ENCODE measurements at places on chromosomes 2 and 18.
A peak's percentile ranks its signal among the peaks of the same experiment; 100 is the strongest.

DNA sequence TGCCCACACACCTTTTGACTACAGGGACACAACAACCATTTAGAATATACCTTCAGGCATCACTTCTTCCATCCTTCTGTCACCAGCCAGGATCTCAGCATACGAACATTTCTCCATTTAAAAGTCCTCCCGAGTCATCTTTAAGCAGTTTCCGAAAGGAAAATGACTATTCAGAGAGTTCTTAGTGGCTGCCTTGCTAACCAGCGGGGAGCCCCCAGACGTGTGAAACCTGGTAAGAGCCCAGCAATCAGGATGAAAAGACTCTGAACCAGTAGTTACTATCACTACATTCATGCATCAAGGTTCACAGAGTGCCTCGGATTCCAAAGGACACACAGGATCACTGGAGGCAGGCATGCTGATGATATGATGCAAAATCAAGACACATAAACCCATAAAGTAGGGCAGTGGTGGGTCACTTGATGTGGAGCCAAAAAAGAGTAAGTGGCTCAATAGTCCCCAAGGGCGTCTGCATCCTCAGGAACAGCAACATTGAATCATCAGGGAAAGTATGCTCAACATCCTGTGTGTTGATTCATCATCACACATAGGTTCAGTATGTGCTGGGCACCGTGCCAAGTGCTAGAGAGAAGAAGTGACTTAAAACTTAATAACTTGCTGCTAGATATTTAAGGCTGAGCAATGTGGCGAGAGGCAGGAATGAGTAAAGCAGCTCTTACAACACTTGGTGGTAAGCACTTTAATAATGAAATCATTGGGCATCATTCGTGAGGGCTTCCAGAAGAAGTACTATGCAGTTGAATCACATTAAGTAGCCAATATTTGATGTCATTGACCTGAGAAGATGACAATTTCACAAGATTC lies 4.4 kb downstream of the CCL20 start:
- DNase-seq, result peak; percentile 98

GRCh38 chr18:54192900-54193299 lies 31.6 kb downstream of the MBD2 start:
- DNase-seq, result no peak

GRCh38 chr2:233053928-233054784 lies 6.0 kb upstream of the INPP5D start:
- DNase-seq, result peak; percentile 70

GRCh38 chr18:56173542-56174220 lies 464.7 kb downstream of the TXNL1 start:
- no peak for DNase-seq

- no peak for DNase-seq
Observed at GRCh38 chr2:11242542-11243174, 87.4 kb downstream of the SLC66A3 start.

DNA sequence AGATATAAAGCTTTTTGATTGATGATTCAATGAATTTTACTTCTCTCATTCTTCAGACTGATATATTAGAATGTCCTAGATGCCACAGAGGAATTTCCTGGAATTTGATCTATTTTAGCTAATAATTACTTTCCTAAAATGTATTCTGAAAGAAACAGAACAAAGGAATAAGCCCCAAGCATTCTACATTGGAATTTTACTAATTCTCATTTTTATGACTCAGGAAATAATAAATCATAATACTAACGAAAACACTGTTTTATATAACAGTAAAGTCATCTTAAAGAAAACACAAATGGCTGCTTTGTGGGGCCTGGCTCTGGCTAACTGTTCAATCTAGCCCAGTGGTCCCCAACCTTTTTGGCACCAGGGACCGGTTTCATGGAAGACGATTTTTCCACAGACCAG lies 68.6 kb upstream of the LPIN2 start:
- DNase-seq, result no peak

- peak; percentile 24 for DNase-seq
Observed at GRCh38 chr2:101307503-101307902, 998 bp downstream of the RNF149 start.

GRCh38 chr18:62450546-62451410 lies 72.0 kb upstream of the ZCCHC2 start:
- DNase-seq, result peak; percentile 93

GRCh38 chr18:25979369-25980040 lies 110.9 kb downstream of the SS18 start:
- no peak for DNase-seq

- no peak for DNase-seq
Observed at GRCh38 chr2:191839918-191840804, 6.7 kb downstream of the CAVIN2 start.

DNA sequence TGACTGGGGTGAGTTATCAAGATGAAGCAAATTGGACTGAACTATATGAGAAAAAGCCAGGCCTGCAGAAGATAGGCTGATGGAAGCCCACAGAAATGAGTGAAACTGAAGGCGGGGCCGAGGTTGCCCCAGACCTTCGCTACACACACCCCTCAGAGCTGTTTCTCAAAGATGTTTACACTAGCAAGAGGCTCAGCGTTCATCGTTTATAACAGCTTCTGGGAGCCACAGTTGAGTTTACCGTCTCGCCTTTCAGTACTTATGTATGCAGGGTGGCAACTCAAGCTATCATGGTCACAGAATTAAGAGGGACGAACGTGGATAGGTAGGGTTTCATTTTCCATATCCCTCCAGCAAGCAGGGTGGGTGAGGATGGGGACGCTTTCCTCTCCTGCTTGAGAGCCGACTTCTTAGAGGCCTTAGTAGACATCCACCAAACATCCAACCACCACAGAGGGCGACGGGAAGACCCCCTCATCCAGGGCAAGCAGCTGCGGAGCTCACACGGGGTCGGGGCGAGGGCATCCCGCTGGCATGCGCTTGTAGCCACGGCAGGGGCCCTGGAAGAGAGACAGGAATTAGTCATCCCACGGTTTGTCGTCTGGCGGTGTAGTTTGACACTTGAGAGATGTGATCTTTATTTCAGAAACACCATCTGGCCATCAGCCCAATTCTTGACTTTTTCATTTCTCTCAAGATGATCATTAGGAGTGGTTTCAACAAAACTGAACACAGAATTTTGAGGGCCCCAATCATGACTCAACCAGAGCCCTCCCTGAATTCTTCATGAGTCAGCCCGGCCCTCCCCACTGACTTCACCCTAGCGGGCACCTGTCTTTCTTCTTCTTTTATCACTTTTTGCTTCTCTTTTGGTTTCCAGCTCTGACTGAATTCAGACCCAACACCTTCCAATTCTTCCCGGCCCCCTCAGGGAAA lies 109.1 kb upstream of the CTDP1 start:
- DNase-seq, result peak; percentile 83

DNA sequence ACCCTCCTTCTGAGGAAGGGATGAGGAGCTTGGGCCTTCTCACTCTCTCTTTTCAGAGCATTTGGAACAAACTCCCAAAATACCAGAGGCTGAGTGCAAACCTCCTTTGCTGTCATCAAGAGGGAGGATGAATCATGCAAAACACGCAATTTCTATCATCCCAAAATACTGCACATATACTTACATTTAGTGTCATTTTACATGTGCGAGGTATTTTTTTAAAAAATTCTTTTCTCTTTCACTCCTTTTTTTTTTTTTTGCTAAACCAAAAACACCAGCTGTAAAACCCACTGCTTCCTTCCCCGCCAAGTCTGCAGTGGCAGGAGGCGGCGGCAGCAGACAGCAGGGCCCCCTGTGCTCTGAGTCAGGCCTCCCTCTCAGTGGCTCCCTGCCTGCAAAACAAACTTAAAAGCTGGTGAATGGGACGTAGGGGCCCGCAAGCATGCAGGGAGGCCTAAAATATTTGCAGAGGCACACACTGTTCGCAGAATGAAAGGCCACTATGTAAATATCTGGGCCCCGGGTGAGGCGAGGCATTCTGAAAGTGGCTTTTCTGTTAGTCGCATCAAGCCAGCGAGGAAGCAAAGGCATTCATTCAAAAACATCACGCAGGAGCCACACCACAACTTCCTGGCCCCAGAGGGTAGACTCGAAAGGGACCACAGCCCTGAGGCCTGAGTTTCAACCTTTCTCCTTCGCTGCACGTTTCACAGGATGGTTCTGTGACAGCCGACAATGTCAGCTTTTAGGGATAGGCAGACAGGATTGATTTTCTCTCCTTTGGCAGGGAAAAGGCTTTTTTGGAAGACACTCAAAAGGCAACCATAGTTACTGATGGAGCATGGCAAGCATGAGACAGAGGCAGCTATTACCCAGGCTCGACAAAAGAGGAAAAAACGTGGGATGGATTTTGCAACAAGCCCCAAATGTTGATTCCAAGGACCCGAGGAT lies 73.4 kb downstream of the ACTR2 start:
- DNase-seq, result peak; percentile 84

- DNase-seq, result no peak
Observed at GRCh38 chr2:187995556-187995955, 296.1 kb upstream of the GULP1 start.

DNA sequence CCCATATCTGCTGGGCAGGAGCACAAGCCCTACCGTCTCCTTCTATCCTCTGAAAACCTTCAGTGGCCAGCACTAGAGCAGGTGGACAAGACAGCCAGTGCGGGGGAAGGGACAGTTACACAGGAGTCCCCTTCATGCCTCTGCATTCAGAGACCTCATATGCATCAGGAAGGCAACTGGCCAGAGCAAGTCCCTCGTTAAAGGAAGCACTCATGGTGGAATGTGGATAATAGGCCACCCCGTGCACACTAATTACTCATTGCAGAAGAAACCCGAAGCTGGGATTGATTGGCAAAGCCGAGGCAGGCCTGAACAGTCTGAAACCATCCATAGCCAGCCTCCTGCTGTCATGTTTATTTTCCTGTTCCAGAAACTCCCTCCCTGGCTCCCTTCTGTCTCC lies 11.2 kb downstream of the KIAA2012 start:
- DNase-seq, result no peak

DNA sequence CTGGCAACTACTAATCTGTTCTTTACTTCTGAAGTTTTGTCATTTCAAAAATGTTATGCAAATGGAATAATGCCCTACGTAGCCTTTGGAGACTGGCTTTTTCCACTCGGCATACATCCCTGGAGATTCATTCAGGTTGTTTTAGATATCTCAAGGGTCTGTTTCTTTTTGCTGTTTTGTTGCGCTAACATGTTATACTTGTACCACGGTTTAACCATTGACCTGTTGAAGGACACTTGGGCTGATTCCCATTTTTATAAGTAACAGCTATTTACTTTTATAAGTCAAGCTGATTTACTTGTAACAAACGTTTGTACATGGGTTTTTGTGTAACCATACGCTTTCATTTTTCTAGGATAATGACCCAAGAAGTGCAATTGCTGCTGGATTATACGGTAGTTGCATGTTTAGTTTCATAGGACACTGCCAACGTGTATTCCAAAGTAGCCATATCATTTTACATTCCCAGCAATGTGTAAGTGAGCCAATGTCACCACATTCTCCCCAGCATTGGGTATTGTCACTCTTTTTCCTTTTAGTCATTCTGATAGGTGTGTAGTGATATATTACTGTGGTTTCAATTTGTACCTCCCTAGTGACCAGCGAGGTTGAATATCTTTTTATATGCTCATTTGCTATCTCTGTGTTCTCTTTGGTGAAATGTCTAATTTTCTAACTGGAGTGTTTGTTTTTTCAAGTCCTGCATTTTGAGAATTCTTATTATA lies 36.5 kb upstream of the STAT4 start:
- DNase-seq, result no peak

DNA sequence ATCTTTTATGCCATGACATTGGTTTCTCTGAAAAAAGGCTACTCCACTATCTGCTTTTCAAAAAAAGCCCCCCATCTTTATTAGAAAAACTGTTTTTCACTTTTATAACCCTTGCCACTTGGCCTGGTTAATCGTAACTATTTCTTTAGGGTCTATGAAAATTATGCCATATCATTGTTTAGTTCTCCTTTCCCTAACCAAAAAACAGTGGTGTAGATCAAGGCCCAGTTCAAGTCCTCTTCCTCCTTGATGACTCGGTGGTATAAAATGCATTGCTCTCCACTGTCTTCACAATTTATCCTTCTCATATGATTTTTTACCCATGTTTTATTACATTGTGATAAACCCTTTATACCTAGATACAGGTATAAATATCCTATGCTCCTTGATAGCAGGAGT lies 205.5 kb downstream of the ZNF521 start:
- DNase-seq, result no peak

DNA sequence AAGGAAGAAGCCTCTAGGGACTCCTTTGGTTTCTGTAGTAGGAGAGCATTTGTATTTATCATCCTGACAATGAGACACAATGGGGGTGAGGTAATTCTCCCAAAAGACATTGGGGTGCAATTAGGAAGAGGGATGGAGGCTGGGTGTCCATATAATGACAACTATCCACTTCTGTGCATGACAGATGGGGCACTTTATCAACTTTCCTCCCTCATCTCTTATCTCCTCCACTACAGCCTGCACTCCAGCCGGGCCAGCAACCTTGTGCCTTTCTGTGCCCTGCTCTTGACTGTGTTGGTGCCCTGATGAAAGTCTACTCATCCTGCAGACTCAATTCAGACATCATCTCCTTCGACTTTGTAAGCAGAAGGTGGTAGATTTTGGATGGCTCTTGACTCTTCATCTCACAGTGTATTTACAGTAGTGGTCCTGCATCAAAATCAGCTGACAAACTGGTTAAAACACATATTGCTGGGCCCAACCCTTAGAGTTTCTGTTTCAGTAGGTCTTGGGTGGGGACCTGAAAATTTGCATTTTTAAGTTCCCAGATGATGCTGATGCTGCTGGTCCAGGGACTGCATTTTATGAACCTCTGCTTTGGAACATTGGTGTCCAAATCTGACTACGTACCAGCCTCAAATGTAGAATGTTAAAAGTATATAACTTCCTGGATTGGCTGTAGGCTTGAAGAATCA lies 40.8 kb upstream of the CFAP36 start:
- no peak for DNase-seq

DNA sequence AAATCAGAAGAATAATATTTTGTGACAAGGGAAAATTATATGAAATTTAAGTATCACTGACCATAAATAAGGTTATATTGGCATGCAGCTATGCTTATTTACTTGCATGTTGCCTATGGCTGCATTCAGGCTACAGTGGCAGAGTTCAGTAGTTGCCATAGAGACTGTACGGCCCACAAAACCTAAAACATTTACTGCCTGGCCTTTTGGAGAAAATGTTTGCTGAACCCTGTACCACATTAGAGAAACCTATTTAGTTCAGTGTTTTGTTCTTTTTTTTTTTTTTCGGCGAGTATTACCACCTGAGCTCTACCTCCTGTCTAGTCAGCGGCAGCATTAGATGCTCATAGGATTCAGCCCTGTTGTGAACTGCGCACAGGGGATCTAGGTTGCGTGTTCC lies 163.7 kb downstream of the MCFD2 start:
- DNase-seq, result no peak

- DNase-seq, result no peak
Observed at GRCh38 chr2:113776949-113777348, 20.5 kb upstream of the SLC35F5 start.

DNA sequence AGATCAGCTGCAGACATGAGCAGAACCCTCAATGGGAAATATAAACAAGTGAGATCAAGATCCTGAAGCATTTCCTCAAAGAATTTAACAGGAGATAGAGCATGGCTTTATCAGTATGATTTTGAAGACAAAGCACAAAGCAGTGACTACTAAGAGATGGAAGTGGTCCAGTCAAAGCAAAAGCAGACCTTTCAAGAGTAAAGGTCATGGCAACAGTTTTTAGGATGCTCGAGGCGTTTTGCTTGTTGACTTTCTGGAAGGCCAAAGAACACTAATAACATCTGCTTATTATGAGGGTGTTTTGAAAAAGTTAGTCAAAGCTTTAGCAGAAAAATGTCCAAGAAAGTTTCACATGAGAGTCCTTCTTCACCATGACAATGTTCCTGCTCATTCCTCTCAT lies 128.5 kb downstream of the KCNE4 start:
- no peak for DNase-seq

- DNase-seq, result peak; percentile 56
Observed at GRCh38 chr18:63141778-63142176, 177.8 kb downstream of the BCL2 start.

GRCh38 chr2:106096299-106097037 lies 97.6 kb downstream of the UXS1 start:
- DNase-seq, result no peak
